Fibroblast of lung (primary cell): ENCODE measurements at places on chromosomes 4 and X. TPM values are rescaled to one million over a fixed set of nuclear protein-coding genes. Genes with fewer than 3 reads are reported as not detected.

Gene C4orf51
- polyA plus RNA-seq, result not detected in 2 replicates

Gene ZNF732
- 0.21 TPM in 1 of 2 replicates, not detected in the other for polyA plus RNA-seq

Gene TNMD
- polyA plus RNA-seq, result not detected in 2 replicates

Gene LNX1
- polyA plus RNA-seq, result 0.48 and 0.61 TPM in 2 replicates

Gene CXorf51B
- not detected in 2 replicates for polyA plus RNA-seq

Gene RBM3
- polyA plus RNA-seq, result 422 and 464 TPM in 2 replicates
